IPS-NIHi11 (cell line): ENCODE measurements at places on chromosomes 6 and 20.

GRCh38 chr20:32963176-32963575, 41.1 kb downstream of the SUN5 start:
- DNase-seq: no peak

DNA sequence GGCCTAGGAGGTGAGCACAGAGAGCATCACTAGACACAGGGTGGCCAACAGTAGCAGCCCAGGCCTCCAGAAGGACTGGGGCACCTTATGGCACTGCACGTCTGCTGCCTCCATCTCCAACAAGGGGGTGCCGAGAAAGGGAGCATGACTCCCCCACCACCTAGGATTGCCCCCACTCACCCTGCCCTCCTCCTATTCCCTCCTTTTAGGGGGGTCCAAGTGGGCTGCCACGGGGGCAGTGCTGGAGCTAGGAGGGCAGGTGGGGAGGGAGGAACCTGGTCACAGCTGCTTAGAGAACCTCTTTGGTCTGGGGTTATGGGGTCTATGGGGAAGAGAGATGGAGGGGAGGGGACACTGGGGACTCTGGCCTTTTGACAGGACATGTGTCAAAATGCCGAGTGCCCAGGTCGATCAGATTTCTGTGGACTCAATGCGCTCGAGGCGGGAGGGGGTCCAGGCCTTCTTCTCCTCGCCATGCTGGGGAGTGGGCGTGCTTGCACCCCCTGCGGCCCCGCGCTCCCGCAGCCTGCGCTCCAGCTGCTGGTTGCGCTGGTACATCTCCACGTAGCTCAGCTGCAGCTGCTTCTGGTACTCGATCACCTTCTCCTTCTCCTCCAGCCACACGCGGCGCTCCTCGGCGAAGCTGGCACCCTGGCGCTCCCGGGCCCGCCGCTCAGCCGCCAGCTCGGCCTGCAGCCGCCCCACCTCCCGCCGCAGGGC, 4.5 kb upstream of the FASTKD5 start:
- no peak for DNase-seq

GRCh38 chr6:152695372-152696045, 2.2 kb upstream of the MYCT1 start:
- no peak for DNase-seq

DNA sequence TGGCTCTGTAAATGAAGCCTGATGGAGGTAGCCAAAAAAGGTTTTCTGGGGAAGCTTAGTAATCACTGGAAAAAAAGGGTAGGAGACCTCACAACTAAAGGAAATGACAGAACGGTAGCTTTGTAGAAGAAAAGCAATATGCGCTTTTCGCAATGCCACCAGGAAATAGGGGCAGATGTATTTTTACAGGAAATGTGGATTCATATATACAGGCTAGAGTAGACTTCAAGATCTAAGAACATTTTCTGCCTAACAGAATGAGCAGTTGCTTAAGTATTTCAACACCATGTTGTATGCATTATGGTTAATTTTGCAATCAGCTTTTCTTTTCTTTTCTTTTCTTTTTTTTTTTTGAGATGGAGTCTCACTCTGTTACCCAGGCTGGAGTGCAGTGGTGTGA, 219.6 kb downstream of the CD83 start:
- no peak for DNase-seq

DNA sequence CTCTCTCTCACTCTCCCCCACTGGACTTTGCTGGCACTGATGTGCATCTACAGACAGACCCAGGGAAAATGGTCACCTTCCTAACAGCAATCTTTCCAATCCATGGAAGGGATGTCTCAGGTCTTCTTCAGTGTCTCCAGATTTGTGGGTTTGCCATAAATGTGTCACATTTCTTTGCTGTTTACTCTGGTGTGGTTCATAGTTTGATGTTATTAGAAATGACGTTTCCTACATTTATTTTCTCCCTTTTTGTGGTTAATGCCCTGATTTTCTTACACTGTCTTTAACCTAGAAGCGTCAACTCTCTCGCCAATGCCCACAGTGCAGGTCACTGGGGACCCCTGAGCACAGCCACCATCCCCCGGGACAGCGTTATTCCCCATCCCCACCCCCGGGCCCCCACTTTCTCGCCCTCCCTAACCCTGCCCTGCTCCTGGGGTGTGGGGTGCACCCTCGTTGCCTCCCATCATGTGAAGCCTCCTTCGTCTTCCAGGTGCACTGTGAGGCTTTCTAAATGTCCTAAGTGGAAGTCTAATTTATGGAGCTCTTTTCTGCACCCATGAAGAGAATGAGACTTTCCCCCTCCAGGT, 86.5 kb downstream of the YTHDF1 start:
- no peak for DNase-seq

DNA sequence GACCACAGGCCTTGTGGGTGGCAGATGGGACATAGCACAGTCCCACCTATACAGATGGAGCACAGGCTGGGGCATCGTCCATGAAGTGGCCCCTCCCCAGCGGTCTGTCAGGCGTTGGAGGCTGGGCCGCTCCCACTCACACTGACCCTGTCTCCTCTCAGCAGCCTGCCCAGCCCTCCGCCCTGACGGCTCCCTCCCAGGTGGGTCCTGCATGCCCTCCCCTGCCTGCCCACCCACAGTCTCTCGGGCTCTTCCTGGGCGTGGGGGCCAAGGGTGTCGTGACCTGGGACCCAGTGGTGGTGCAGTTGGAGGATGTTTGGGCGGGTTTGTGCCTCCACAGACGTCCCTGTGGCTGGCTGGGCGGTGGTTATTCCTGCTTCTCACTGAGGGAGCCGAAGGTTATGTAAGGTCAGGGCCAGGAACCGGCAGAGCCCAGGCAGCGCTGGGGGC, 22.3 kb downstream of the COL20A1 start:
- no peak for DNase-seq

DNA sequence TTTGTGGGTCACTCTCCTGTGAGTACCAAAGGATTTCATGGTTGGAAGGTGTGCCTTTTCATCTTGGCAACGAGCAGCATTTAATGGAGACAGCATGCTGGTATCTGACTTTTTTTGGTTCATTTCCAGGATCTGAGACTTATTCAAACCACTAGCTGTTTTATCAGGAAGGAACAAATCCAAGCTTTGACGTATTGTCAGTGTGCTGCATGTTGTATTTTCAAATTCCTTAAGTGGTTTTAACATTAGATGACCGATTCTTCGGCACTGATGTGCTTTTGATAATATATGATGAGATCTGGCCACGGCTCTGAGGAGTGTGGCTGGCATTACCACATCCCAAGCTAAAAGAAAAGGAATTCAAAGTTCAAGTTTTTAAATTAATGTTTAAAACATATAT, 6.4 kb downstream of the RMND1 start:
- no peak for DNase-seq

DNA sequence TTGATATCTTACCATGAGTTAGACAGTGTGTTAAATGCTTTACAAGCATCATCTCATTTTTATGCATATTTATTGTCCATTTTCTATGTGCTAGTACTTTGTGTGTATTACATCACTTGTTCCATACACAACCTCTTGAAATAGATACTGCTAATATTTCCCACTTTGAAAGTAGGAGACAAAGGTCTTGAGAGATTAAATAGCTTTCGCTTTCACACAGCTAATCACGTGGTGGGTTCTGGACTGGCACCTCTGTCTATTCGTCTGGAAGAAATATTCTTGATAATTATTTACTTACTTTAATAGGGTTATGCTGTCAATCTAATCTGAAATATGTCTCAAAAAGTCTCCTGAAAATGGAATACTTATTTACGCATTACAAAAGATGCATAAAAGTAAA, 30.2 kb downstream of the EPHA7 start:
- no peak for DNase-seq

DNA sequence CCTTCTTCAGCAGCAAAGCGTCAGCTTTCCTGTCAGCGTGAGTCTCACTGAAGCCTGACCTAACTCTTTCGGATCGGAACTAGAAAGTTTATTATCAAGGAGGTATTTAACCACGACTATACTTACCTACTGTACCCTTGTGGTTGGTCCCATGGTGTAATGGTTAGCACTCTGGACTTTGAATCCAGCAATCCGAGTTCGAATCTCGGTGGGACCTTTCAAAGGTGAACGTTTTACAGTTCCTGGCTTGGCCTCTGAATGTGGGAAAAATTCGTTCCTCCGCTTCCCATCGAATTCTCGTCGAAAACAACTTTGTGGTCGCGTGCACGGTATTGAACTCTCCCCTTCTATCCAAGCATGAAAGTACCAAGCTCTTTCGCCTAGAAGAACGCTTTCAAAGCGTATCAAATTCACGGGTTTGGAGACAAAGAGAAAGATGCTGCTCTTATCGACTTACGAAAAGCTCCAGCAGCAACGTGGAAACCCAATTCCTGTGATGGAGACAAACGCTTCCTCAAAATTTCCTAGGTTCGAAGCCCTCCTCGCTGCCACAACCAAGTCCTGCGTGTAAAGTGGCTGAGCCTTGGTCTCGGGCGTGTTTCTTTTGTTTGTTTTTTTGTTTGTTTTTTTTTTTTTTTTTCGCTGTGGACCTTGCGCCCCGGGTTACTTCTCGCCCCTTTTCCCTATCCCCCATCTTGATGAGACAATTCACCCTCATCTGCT, 63.7 kb downstream of the GPX5 start:
- peak; percentile 67 for DNase-seq

DNA sequence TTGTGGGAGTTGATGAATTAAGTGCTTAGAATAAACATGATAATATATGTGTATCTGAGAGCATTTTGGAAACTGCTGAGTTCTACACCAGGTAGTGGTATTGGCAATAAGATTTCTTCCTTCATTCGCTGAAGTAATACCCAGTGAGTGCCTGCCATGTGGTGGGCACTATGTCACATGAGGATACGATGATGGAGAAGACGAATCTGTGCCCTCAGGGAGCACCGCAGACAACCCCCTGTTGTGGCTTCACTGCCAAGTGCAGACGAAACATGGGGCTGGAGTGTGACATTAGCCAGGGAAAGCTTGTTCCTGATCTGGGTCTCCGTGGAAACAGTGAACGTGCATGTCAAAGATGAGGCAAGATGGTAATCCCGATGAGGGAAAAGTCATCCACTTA, 7.9 kb downstream of the ZNF76 start:
- DNase-seq: no peak

GRCh38 chr6:36441307-36441894, 1.3 kb downstream of the PXT1 start:
- DNase-seq: peak; percentile 83

DNA sequence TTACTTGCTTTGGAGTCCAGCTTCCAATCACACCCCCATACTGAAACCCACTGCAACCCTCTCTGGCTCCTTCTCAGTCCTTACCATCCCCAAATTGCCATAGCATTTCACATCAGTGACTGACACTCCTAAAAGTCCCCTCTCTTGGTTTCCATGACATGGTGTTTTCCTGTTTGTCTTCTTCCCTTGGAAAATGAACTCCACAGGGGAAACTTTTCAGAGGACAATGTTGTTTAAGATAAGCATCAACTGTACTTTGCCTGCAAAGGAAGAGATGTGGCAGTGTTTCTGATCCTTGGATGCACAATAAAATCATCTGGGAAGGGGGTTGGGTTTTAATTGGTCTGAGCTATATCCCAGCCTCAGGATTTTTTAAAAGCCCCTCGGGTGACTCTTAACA, 214.9 kb downstream of the HACE1 start:
- no peak for DNase-seq

- no peak for DNase-seq
Measured at GRCh38 chr20:50070361-50070760, 42.6 kb downstream of the UBE2V1 start.

DNA sequence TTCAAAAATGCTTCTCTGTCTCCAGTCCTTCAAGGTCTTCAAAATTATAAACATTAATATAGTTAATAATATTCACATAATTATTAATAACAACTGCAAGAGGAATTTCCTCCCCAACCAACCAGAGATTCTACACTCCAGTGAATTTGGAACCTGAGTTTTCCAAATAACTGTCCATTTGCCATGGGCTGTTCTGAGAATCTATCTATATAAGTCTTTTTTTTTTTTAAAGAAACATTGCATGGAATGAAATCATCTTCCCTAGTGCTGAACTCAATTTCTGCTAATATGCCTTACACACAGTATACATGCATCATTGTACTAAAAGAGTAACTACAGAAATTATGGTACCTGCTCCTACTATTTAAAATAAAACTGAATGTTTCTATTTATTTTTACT, 113.9 kb downstream of the SLC22A3 start:
- DNase-seq: no peak

- no peak for DNase-seq
Measured at GRCh38 chr6:84910906-84911607, 146.7 kb upstream of the TBX18 start.
